ENCODE measurements at places on chromosomes 13 and 19.
A peak's percentile ranks its signal among the peaks of the same experiment; 100 is the strongest.

GRCh38 chr19:18401580-18402112 lies 4.2 kb upstream of the LRRC25 start:
- H3K36me3 ChIP-seq: no peaks in the 10 kb centered on the region
- H3K27ac ChIP-seq: no peak overlapping the region
- peaks cover 38% of the 10 kb centered on the region for H3K4me1 ChIP-seq
- H3K27me3 ChIP-seq: peaks cover 7% of the 10 kb centered on the region
- DNase-seq: peak; percentile 48

DNA sequence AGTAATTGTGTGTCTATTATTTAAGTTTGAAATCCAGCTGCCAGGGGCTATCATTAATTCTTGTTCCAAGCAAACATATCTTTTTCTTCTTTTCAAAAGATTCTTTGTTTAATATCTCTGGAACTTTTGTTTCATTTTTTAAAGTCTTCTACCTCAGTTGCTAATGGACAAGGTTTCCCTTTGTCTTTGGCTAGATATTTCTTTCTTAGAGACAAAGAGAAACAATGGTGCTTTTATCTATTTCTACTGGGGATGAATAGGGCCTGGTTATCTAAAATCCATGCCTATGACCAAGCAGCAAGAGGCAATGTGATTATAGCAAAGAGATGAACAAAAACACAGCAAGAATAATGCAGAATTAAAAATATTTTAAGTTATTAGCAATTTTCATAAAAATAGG lies 661.3 kb upstream of the KLF12 start:
- no peak for DNase-seq
- no peaks in the 10 kb centered on the region for H3K4me1 ChIP-seq
- H3K4me3 ChIP-seq: no peak overlapping the region
- no peaks in the 10 kb centered on the region for H3K36me3 ChIP-seq

- no peaks in the 10 kb centered on the region for H3K27me3 ChIP-seq
- peaks cover 2% of the 10 kb centered on the region for H3K4me1 ChIP-seq
- H3K36me3 ChIP-seq: no peaks in the 10 kb centered on the region
- no peak overlapping the region for H3K4me3 ChIP-seq
Observed at GRCh38 chr13:71874458-71874857, 7.5 kb upstream of the DACH1 start.

- peak overlapping the region; percentile 99 for H3K27ac ChIP-seq
- peak overlapping the region; percentile 73 for H3K4me3 ChIP-seq
- no peaks in the 10 kb centered on the region for H3K27me3 ChIP-seq
- peaks cover 45% of the 10 kb centered on the region for H3K4me1 ChIP-seq
- H3K36me3 ChIP-seq: peaks cover 3% of the 10 kb centered on the region
- DNase-seq: peak; percentile 97
Observed at GRCh38 chr19:10502524-10503001, 593 bp downstream of the KEAP1 start.

All from body of pancreas (tissue), 4 donors.